ENCODE measurements at places on chromosomes 7 and 10.

DNA sequence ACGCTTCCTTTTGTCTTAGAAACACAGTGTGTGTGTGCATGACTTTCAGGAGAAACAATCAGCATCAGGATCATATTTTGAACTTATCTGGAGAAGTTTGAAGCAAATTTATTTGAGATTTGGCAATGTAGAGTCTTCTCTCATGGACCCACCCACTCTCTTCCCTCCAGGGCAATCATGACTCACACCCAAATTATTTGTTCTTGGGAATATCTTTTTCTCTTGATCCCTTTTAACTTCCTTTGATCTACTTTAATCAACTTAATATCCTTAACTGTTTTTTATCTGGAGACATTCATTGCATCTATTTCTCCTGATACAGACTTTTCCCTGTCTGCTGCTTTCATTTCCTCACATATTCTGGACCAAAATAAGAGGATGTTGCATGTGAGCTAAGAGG is 1174.3 kb downstream of the GATA3 start:
- DNase-seq, result no peak

DNA sequence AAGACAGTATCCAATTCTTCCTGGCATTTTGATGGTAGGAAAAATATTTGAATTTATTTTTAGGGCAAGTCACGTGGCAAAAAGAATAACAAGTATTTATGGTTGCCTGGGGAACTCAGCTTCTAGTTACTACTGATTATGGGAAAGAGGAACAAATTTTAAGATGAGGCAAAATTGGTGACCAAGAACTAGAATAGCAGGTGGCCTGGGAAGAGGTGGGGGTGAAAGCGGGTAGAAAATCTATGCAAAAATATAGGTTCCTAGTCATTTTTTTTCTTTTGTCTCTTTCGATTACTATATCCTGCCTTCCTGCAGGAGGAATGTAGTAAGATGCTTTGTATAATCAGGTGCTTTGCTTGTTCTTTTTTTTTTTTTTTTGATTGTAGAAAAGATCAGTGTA is 27.8 kb downstream of the ENTPD1 start:
- no peak for DNase-seq

DNA sequence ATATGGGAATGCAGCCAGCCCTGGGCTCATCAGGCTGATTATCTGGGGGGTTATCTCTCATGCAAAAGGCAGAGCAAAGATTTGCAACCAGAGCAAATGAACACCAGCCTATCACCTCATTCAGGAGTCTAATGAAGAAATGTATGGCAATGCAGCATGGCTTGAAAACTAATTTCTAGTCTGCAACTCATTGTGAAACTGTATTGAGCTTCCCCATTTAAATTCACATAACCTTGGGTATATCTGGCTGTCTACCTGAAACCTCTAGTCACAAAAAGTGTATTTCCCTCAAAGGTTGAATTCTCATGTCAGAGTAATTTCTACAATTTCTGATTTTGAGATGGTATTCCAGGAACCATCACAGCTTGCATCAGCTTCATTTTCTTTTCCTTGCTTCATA is 240.0 kb downstream of the SDHAF3 start:
- DNase-seq, result no peak

- no peak for DNase-seq
These were observed 2.1 kb downstream of the CASP7 start for GRCh38 chr10:113681533-113682470.

GRCh38 chr7:122064971-122065370 is 79.1 kb downstream of the AASS start:
- DNase-seq, result no peak

- no peak for DNase-seq
These were observed 2.8 kb downstream of the FBXL15 start for GRCh38 chr10:102423372-102423968.

DNA sequence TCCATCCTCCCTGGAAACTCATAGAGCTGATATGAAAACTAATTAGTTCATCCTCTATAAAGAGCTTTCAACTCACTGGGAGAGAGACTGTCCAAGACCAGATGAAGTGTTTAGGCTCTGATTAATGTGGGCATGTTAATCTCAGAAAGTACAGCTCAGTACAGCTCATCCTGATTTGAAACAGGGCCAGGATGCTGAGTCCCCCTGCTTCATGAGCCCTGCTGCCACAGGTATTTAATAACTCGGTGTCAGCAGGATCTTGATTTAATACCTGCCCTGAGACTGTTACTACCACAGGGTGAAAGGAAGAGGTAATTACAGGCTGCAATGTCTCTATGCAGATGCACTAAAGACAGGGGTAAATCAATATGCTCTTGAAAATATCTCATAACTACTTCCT is 10.8 kb downstream of the LMOD2 start:
- DNase-seq, result no peak

DNA sequence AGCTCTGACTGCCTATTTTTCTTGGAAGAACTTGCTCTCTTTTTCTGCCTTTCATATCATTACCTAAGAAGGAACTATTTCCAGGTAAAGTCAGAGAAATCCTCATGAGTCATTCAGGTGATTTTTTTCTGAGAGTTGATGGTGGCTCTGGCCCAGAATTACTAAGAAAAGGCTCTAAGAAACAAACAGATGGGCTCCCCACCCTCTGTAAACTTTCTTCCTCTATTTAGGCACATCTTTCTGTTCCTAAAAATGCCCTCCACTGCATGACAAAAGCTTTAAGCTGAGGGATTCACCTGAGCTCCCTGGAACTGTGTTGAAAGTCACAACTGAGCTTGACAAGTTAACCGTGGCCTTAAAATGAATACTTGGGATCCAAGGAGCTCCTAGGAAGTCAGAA is 1.6 kb downstream of the OLAH start:
- no peak for DNase-seq

DNA sequence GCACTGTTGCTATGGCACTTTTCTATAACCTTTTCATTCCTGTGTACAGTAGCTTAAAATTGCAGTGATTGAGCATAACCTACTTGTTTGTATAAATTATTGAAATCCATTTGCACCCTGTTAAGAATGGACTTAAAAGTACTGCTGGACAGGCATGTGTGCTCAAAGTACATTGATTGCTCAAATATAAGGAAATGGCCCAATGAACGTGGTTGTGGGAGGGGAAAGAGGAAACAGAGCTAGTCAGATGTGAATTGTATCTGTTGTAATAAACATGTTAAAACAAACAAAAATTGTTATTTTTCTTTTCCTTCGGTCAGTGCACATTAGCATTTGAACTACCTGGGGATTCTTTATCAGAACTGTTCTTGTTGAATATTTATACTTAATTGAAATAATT is 57.1 kb upstream of the BAMBI start:
- DNase-seq, result no peak

DNA sequence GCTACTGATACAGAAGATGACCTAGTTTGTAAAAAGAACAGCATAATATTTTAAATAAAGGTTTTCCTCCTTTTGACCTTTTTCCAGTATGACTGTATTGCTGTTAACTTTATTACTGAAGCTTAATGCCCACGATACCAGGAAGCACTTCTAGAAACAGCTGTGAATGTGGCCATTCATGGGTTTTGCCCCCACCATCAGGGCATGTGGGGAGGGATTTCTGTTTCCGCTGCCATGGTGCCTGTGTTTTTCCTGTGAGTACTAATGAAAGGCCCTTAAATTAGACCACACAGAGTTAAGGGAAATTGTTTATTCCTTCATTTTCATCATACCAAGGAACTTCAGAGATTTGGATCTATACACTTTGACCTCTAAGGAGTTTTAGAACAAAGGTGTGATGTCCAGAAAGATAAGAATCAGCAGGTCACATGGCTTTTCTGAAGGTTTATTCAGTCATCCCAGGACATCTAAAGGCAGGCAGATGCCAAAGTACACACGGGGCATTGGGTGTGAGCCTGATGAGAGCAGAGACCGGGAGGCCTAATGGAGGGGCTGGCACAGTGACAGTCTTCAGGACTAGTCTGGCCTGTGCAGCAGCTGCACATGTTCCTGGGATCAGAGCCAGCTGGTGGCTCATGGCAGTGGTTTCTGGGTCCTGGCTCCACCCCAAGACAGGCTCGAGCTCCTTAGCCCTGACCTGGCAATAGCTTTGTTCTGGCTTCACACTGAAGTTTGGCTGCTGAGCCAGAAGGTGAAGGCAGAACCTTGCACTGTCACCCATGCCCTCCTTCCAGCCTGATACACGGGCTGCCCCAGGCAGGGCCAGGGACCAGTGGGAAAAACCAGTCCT is 190.9 kb downstream of the REEP3 start:
- peak; percentile 97 for DNase-seq

- peak; percentile 75 for DNase-seq
These were observed 45.6 kb upstream of the SUN1 start for GRCh38 chr7:786472-787255.

DNA sequence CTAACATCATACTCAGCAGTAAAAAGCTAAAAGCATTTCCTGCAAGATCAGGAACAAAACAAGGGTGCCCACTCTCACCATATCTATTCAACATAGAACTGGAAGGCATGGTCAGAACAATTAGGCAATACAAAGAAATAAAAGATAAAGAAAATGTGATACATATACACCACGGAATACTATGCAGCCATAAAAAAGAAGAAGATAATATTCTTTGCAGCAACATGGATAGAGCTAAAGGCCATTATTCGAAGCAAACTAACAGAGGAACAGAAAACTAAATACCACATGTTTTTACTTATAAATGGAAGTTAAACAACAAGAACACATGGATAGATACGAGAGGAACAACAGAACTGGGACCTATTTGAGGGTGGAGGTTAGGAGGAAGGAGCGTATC is 652.7 kb downstream of the GRID1 start:
- no peak for DNase-seq

DNA sequence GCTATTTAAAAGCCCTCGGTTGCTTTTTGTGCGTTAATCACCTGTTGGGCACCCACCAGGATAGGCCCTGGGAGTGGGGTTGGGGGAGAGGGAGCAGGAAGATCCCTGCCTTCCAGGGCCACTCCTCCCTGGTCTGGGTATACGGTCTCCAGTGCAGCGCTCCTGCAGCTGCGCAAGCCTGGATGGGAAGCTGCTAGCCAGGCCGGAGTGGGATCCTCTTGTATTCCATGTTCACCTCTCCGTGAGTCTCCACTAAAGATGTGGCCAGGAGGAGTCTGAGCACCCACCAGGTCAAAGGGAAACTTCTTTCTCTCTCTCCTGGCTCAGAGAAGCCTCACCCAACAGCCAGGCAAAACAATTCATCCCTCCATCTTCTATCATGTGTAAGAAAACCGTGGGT is 78.8 kb upstream of the ANLN start:
- no peak for DNase-seq

GRCh38 chr7:132077971-132078685 is 498.1 kb downstream of the PLXNA4 start:
- DNase-seq, result no peak

DNA sequence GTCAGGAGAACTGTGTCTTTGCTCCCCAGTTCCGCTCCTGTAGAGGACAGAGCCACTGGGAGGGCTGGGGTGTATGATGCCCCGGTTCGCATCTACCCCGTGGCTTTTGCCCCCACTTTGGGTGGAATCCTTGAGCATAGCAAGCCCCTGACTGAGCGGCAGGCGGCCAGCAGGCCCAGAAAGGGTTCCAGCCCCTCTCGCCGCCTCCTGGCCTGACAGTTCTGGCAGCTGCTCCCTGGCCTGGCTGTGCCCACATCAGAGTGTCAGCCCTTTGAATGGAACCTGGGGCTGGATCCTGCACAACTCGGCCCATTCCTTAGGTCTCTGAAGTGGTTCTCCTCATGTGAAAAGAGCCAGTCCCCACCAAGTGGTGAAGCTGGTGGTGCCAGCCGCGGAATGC is 106.7 kb downstream of the GRK5 start:
- no peak for DNase-seq

DNA sequence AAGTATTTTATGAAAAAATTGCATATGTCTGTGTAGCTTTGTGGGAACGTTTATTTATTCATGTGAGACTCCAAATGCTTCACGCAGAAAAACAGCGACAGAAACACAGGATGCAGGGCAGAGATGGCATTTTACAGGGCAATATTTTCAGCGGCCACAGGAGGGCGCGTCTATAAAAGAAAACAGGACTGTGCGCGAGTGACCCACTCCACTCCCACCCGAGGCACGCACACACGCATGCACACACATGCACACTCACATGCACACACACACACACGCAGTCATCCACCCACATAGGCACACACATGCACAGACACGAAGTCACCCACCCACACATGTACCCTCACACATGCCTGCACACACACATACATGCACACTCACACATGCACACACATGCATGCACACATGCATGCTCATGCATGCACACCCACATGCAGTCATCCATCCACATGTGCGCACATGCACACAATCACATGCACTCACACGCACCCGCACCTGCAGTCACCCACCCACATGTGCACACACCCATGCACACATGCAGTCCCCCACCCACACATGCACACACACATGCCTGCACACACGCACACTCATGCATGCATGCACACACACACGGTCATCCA is 96.3 kb downstream of the DNAJB6 start:
- DNase-seq, result peak; percentile 48

- DNase-seq, result no peak
These were observed 72.3 kb downstream of the TLL2 start for GRCh38 chr10:96441322-96441885.

GRCh38 chr7:68417002-68417401 is 1181.3 kb upstream of the AUTS2 start:
- DNase-seq, result no peak

DNA sequence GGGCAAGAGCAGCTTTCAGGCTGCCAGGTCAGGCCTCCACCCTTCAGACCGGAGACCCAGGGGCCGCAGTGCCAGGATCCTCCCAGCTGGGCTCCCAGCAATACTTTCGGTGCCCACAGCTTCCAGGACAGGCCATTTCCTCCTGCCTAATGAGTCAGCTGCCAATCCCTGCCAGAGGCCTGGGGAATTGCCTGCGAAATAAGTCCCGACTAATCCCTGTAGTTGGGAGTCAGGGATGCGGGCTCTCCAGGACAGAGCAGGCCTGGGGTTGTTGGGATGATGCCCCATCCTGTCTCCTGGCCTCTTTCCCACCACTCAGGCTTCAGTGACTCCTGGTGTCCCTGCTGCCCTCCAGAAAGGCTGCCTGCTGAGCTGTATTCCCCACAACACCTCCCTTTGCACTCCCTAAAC is 143.5 kb upstream of the UNC5B start:
- peak; percentile 67 for DNase-seq

DNA sequence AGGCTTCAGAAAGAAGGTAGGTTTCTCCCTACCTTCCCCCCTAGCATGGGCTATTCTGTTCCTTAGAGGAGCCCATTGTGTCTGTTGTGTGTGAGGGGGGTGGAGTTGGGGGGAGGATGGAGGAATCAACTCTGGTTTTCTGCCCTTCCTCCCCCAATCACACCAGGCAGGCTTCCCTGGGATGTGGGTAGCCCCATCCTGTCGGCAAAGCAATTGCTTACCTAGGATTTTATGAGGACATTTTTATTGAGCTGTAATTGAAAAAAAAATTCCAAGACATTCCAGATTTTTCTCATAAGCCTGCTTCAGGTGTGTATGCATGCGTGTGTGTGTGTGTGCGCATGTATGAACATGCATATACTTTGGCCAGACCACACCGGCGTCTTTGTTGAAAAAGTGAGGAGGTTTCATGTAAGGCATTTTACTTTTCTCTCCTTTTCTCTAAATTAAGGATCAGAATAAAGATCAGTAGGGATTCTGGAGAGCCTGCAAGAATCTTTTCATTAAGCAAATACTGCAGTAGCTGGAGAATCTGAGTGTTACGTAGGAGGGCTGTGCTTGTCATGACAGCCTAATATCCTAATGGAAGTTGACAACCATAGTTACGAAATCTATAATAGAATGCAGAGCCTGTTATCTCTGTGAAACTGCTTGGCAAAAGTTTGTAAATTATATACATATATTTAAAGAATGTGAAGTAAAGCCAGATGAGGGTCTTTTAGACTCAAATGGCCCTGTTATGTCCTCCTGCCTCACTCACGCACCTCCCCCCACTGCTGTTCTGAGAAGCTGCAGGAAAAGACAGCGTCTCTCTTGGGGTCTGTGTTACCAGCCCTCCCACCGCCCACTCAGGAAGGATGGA is 27.3 kb upstream of the SAMD8 start:
- DNase-seq, result no peak

Data from urothelium cell line (cell line).